Urothelium cell line (cell line): ENCODE measurements at places on chromosomes 2 and 18.

DNA sequence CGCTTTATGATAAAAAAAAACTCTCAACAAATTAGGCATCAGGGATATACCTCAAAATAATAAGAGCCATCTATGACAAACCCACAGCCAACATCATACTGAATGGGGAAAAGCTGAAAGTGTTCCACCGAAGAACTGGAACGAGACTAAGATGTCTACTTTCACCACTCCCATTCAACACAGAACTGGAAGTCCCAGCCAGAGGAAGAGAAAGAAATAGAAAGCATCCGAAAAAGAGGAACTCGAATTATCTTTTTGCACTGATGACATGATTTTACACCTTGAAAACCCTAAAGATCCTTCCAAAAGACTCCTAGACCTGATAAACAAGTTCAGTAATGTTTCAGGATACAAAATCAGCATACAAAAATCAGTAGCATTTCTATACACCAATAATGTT lies 121.6 kb downstream of the ZRANB3 start:
- DNase-seq: no peak

DNA sequence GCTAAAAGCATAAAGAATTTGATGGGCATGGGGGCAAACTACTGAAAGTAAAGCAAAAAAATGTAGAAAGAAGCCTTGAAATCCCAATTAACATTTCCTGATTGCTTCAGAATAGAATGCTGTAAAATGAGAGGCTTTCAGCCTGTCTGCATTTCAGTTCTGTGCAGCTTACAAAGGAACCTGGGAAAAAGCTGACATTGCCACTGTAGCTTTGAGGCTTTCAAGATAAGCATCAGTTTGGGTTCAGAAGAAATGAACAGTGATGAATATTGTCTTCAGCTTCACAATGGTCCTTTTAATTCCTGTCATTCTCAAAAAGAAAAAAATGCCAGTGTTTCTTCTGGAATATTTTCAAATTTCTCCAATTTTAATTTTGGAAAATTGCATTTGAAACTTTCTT lies 242.7 kb downstream of the LRRTM1 start:
- DNase-seq: no peak

DNA sequence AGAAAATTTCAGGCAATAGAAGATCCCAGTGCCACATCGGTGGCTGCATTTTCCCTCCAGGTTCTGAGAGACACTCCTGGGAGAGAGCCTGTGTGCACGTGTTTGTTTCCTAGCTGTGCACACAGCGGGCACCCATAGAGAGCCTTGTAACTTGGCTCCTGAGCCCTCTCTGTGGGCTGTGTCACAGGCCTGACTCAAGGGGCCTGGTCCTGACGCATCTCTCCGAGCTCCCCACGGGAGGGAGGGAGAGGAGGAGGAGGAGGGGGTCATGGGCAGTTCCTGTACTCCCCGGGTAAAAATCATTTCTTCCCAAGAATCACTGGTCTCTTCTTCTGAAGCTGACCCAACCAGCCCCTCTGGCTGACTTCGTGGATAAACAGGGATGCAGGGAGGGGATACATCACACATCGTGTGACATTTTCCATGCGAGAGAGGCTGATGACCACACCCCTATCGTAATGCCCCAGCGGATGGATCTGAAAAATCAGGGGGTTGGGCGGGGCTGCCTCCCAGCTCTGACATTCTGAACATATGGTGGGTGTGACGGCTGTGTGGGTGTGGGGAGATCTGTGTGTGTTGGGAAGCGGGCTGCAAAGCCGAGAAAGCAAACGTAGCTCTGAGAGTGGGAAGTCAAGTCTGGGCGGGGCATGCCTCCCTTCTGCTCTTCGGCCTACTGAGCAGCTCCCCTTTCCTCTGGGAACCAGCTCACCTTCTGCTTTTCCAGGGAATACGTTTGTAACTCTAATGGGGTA lies 308.3 kb upstream of the HS6ST1 start:
- DNase-seq: no peak

DNA sequence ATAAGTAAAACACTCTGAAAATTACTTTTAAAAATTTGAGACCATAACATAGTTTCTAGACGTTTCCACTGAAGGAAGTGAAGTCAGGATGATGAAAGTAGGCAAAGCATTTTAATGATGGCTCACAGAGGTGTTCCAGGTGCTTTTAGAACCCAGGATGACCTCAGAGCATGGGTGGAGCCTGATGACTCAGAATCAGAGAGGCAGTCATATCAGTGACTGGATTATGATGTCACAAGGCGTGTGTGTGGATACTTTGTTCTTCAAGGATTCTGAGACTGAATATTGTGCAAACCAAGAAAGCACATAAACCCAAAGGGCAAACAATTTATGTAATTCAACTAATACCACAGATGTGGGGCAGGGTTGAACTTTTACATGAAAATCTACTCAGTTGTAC lies 208.0 kb upstream of the FBXO11 start:
- DNase-seq: peak; percentile 51

GRCh38 chr2:19632403-19632991 lies 269.3 kb downstream of the TTC32 start:
- no peak for DNase-seq

- DNase-seq: no peak
Observed at GRCh38 chr18:58069721-58070292, 25.8 kb downstream of the NEDD4L start.

GRCh38 chr18:77067291-77068061 lies 65.1 kb downstream of the MBP start:
- DNase-seq: peak; percentile 82

DNA sequence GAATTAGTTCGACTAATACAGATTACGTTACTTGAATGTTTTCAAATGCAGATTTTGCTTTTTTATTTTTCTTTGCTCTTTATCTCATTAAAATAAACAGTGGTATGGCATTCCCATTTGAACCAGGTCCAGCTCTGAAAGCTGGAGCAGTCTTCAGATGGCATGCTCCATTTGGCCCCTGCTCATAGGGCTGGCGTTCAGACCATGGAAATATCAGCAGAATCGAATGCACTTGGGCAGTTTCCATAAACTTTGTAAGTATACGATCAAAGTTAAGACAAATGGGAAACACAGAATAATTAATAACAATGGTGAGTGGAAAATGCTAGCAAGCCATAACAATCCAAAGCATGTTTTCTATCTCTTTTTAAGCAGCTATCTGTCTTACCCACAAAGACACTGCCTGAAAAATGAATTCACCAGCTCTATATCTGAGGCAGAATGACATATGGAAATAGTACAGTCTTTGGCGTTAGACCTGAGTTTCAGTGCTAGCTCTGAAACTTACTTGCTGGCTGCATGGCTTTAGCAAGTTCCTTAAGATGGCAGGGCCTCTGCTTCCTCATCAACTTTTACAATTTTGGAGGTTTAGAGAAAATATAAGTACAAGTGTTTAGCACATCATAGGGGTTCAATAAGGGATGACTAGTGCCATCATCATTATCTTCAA lies 131.6 kb downstream of the BCL2 start:
- DNase-seq: no peak

GRCh38 chr2:26608557-26608956 lies 32.6 kb downstream of the CIB4 start:
- DNase-seq: no peak

DNA sequence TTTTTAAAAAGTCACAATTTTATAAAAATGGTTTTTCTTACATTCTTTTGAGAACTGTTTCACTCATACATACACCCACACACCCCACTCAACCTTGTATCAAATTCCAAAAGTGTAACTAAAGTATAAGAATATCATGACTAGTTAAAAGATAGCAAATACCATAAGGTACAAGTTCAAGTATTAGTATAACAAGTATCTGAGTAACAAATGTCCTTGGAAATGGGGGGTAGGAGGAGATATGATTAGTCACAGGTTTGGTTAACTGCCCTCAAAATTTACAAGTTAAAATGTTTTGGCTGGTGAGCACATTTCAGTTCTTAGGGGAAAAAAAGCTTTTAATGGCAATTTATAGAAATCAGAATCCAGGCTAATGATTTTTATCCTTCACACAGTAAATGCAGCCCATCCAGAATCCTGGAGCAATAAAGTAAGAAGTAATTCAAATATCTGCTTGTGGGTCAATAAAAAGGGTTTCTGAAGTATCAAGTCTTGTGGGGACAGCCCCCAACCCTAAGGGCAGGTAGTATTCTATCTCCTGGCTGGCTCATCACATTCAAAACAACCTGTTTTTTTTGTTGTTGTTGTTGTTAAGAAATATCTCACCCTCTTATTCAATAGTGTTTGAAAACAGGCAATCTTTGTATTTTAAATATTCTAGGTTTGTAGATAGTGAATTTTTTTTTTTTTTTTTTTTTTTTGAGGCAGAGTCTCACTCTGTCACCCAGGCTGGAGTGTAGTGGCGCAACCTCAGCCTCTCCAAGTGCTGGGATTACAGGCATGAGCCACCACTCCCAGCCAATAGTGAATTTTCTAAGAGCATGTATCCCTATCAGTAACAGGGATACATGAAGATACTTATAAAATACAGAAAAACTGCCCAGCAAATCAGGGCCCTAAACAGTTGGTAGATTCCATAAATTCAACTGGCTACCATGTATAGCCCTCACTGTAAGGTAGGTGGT lies 14.5 kb downstream of the IAH1 start:
- DNase-seq: no peak

- DNase-seq: no peak
Observed at GRCh38 chr2:53708988-53709387, 58.6 kb upstream of the CHAC2 start.

DNA sequence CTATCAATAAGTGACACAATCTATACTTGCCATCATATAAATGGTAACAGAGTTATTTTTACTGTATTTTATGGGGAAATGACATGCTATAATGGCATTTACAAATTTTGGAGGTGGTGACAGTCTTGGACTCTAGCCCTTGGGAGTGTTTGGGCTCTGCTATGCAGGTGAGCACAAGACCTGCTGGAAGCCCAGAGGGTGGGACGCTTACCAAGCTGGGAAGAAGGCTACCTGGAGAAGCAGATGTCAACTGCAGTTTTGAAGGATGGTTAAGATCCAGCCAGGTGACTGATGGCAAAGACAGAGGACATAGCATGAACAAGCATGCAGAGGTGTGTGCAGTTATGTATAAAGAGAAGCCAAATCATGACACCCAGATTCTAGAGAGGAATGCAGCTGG lies 346.9 kb downstream of the MYCN start:
- no peak for DNase-seq

DNA sequence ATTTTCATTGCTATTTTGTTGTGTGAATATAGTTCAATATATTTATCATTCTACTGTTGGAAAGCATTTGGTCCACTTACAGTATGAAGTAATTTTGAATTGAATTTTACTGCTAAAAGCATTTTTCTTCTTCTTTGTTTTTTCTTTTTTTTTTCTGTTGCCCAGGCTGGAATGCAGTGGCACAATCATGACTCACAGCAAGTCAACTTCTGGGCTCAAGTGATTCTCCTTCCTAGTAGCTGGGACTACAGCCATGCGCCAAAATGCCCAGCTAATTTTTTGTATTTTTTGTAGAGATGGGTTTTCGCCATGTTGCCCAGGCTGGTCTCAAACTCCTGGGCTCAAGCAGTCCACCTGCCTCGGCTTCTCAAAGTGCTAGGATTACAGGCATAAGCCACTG lies 2.4 kb upstream of the ETAA1 start:
- peak; percentile 21 for DNase-seq

- peak; percentile 29 for DNase-seq
Observed at GRCh38 chr2:163779970-163780597, 44.3 kb upstream of the FIGN start.

GRCh38 chr18:35180455-35180854 lies 60.4 kb upstream of the ZNF397 start:
- no peak for DNase-seq

- DNase-seq: no peak
Observed at GRCh38 chr2:150586858-150587257, 99.4 kb upstream of the RND3 start.

- no peak for DNase-seq
Observed at GRCh38 chr18:354003-354402, 86.2 kb upstream of the THOC1 start.

GRCh38 chr2:169046440-169047151 lies 15.5 kb upstream of the ABCB11 start:
- DNase-seq: no peak

DNA sequence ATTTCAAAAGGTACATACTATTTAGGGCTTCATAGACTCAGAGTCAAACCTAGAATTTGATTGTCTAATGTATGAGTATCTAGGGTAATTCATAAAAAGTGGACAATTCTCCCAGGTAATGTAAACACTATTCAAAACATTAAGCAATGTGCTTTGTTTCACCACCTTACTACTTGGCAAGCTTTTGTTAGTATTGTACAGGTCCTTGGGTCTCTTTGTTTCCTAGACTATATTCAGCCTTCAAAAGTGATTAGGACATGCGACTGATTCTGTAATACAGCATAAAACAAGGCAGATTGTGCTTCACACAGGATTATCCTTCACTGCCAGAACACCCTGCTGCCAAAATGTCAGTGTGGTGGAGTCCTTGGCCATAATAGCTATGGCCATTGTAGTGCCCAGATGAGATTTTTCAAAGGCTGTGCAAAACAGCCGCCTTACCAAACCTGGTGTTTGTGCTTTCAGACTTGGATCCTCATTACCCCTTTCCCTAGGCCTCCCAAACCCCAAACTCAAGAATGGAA lies 90.1 kb upstream of the CAVIN2 start:
- no peak for DNase-seq

GRCh38 chr2:45237850-45238542 lies 228.7 kb upstream of the SIX2 start:
- peak; percentile 93 for DNase-seq

- no peak for DNase-seq
Observed at GRCh38 chr18:5601188-5601624, 57.4 kb upstream of the EPB41L3 start.

- DNase-seq: no peak
Observed at GRCh38 chr2:176521878-176522670, 252.8 kb downstream of the MTX2 start.

- DNase-seq: no peak
Observed at GRCh38 chr2:125280265-125280664, 1255.2 kb downstream of the CNTNAP5 start.

GRCh38 chr2:240603081-240603835 lies 16.7 kb downstream of the CAPN10 start:
- DNase-seq: no peak

GRCh38 chr2:217789736-217790181 lies 213.0 kb downstream of the TNS1 start:
- DNase-seq: no peak

GRCh38 chr2:68196120-68196716 lies 38.5 kb downstream of the PNO1 start:
- no peak for DNase-seq
